Activated CD4-positive, alpha-beta T cell treated with anti-CD3 and anti-CD28 coated beads, Interleukin-2, amount 50 U/mL, for 4 hours (primary cell): ENCODE measurements at places on chromosomes 5 and 9.

GRCh38 chr5:58285900-58286299 lies 174.0 kb downstream of the PLK2 start:
- no peak for DNase-seq

DNA sequence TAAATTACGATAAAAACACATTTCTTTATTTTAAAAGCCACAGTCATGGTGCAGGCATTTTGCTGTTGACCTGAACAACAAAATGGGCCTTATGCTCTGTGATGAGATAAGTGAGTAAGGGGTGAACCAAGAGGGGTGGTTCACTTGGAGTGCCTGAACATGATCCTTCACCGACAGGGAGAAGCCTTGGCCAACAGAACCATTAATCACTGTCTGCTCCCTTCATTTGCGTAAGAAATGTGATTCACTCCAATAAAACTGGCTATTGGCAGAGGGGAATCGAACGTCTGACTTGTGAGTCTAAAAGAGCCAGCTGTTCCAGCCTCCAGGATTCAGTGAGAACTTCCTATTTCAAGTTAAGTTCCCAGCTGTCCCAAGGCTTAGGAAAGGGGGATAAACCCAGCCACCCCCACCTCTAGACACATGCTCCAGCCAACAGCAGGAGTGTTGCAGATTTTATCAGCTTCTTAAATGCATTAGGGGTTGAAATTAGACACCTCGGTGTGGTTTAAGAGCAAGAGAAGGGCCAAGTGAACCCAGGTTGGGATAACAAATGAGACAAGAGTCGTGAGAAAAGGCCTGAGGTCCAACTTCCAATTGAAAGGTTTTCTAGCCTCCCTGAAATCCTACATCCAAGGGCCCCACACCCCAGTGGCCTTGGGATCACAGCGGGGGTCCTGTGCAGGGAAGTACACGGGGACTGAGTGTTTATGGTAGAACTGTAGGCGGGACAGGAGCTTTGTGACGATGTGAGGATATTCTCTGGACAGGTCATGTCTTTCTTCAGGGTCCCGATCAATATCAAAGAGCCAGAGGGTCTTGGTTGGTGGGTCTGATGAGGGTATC lies 131.4 kb upstream of the LHFPL2 start:
- no peak for DNase-seq

- DNase-seq = no peak
Observed at GRCh38 chr5:14284392-14285148, 141.4 kb downstream of the TRIO start.

DNA sequence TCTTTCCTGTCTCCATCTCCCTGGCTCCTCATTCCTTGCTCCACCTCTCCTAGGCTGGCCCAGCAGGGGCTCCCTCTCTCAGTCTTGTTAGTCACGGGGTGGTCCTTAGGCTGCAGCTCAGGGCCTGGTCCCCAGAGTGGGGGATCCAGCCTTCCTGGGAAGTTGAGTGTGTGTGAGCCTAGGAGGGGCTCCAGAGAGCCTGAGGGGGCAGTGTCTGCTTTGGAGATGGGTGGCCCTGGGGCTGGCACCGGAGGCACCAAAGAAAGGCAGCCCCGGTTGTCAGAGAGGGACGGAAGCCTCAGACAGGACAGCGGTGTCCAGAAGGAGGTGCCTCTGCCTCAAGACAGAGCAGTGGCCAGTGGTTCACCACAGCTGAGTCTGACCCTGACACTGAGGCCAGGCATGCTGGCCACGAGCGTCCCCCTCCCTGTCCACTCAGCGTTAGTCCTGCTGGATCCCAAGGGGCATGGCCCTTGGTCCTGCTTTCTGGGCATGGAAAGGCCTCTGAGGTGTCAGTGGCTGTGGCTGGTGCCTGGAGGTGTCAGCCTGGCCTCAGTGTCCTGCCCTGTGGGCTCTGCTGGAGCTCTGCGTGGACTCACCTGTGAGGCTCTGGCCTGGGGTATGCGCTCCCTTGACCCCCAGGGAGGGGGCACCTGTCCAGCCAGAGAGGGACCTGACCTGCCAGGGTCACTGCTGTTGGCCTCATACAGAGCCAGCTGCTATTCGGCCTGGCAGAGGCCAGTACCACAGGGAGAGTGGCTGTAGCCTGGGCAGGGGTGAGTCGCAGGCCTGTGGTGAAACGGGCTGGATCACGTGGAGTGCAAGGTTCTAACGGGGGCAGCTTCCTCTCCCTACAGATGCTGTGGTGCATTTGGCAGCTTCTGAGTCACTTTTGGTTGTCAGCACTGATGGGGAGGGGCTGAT lies 130.6 kb downstream of the CACNA1B start:
- no peak for DNase-seq

GRCh38 chr9:131997076-131997475 lies 82.6 kb downstream of the MED27 start:
- no peak for DNase-seq

GRCh38 chr9:125106285-125106893 lies 36.9 kb downstream of the SCAI start:
- DNase-seq = no peak

- DNase-seq = peak; percentile 23
Observed at GRCh38 chr5:178590141-178590923, at the start of gene COL23A1. Gene COL23A1 (minus strand): TSS chr5:178590393.

GRCh38 chr5:32639943-32640342 lies 54.6 kb downstream of the SUB1 start:
- no peak for DNase-seq

DNA sequence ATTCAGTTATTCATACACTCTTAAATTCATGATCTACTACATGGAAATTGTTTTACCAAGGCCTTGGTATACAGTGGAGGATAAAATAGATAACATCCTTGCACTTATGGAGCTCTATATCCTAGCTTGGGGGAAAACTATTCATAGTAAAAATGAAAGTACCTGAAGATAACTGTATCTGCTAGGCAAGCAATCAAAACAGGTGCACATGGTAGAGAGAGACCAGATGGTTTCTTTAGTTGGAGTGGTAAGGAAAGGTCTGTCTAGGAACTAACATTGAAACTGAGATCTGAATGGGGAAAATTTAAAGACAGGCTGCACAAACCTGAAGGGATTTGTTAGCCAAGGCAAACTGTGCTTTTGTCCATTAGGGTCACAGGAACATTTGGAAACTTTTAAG lies 11.1 kb upstream of the SLCO4C1 start:
- DNase-seq = no peak

GRCh38 chr9:107404161-107404560 lies 85.4 kb downstream of the KLF4 start:
- DNase-seq = no peak
